ENCODE measurements at places on chromosomes 2 and 18.

- no peak overlapping the region for H3K4me3 ChIP-seq
- no peaks in the 10 kb centered on the region for H3K27me3 ChIP-seq
- no peak overlapping the region for H3K27ac ChIP-seq
- peak; percentile 88 for DNase-seq
- peaks cover 3% of the 10 kb centered on the region for H3K36me3 ChIP-seq
Measured at GRCh38 chr18:8389391-8390340, 219.6 kb upstream of the RAB12 start.

GRCh38 chr2:74498500-74499266 is 720 bp downstream of the LBX2 start:
- peak overlapping the region; percentile 79 for H3K4me3 ChIP-seq
- peak; percentile 63 for DNase-seq
- H3K4me1 ChIP-seq = peaks cover 43% of the 10 kb centered on the region

DNA sequence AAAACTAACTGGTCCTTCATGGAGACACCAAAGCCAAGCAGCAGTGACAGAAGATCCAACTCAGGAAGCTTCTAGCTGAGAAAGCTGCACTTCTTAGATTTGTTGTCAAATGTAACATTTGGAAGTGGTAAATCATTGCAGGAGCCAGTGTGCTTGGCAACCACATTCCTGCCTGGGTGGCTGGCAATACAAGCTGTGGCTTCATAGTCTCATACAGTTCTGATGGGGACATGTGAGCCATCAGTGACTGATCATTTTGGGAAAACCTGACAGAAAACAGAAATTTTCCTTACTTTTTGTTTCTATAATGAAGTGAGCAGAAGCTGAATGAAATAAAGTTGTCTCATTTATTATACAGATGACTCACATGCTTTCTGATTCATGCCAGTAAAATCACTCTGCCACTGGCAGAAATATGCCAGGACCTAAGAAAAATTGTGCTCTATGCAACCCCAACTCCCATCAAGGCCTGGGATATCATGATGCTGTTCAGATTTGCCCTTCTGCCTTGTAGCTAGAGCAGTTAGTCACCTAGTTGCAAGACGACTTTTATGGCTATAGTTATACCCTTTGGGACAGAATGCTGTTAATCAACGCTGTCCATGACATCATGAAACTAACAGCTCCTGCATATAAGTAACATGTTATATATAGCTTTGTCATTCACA is 508.1 kb downstream of the ADCYAP1 start:
- DNase-seq = no peak
- no peaks in the 10 kb centered on the region for H3K27me3 ChIP-seq
- no peak overlapping the region for H3K4me3 ChIP-seq
- H3K4me1 ChIP-seq = no peaks in the 10 kb centered on the region
- H3K27ac ChIP-seq = no peak overlapping the region

GRCh38 chr2:172200495-172201085 is 97.9 kb upstream of the DLX2 start:
- no peak overlapping the region for H3K4me3 ChIP-seq
- peaks cover 25% of the 10 kb centered on the region for H3K36me3 ChIP-seq
- H3K4me1 ChIP-seq = peaks cover 11% of the 10 kb centered on the region
- peak; percentile 33 for DNase-seq

- H3K4me3 ChIP-seq = no peak overlapping the region
- no peaks in the 10 kb centered on the region for H3K36me3 ChIP-seq
- no peak overlapping the region for H3K27ac ChIP-seq
- DNase-seq = no peak
- no peaks in the 10 kb centered on the region for H3K27me3 ChIP-seq
Measured at GRCh38 chr2:136538489-136538888, 226.9 kb upstream of the THSD7B start.

- peaks cover 34% of the 10 kb centered on the region for H3K4me1 ChIP-seq
- peak; percentile 99 for DNase-seq
- peak within 1 kb of the TSS; percentile 99 for H3K4me3 ChIP-seq
- H3K27ac ChIP-seq = peak within 1 kb of the TSS; percentile 98
Measured at GRCh38 chr2:72825257-72826155, at the start of gene EXOC6B. EXOC6B (minus strand) TSS chr2:72826033.

- no peak for DNase-seq
- H3K4me1 ChIP-seq = peaks cover 44% of the 10 kb centered on the region
- no peak overlapping the region for H3K4me3 ChIP-seq
- H3K36me3 ChIP-seq = peaks cover 26% of the 10 kb centered on the region
- H3K27ac ChIP-seq = no peak overlapping the region
Measured at GRCh38 chr2:111160758-111161157, 40.0 kb downstream of the BCL2L11 start.

DNA sequence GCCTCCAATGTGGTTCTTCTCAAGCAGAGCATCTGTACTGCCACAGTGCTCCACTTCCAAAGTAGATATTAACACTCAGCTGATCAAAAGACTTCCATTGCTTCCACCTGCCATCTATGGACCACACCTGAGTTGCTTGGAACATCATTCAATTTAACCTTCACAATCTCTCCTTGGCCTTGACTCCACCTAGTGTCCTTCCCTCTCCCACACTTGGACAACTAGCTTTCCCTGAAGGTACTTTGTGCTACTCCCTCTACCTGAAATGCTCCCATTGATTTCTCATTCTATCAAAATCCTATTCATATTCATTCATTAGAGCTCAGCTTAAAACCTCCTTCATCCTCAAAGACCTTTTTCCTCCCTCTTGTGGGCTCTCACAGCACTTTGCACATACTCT is 48.7 kb downstream of the SOWAHC start:
- H3K27ac ChIP-seq = no peak overlapping the region
- H3K4me3 ChIP-seq = no peak overlapping the region
- peaks cover 13% of the 10 kb centered on the region for H3K4me1 ChIP-seq
- DNase-seq = no peak

DNA sequence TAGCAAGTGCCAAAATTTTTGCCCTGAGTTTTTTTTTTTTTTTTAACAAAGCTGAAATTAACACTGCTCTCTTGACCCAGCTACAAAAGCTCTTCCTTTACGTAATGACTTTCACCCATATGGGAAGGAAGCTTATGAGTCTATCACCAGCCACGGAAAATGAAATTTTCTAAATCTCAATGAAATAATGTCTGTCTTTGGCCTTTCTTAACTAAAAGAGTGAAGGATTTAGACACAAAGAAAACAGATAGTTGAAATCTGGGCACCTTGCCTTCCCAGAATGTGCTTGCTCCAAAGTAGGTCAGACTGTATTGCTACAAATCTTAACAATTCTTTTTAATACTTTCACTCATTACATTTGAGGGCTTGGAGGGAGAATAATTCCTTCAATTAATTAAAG is 180.8 kb upstream of the MGAT5 start:
- no peak overlapping the region for H3K27ac ChIP-seq
- no peaks in the 10 kb centered on the region for H3K36me3 ChIP-seq
- H3K4me1 ChIP-seq = peaks cover 3% of the 10 kb centered on the region
- no peak for DNase-seq

- H3K4me1 ChIP-seq = peaks cover 5% of the 10 kb centered on the region
- H3K36me3 ChIP-seq = no peaks in the 10 kb centered on the region
- no peak overlapping the region for H3K27ac ChIP-seq
- DNase-seq = no peak
Measured at GRCh38 chr2:130870161-130870485, 33.4 kb downstream of the ARHGEF4 start.

GRCh38 chr2:212193056-212193455 is 345.5 kb downstream of the ERBB4 start:
- no peaks in the 10 kb centered on the region for H3K4me1 ChIP-seq
- H3K4me3 ChIP-seq = no peak overlapping the region
- DNase-seq = no peak
- no peak overlapping the region for H3K27ac ChIP-seq

GRCh38 chr2:206443735-206444527 is 599 bp downstream of the ADAM23 start:
- H3K27ac ChIP-seq = no peak overlapping the region
- H3K27me3 ChIP-seq = peaks cover 47% of the 10 kb centered on the region
- H3K4me1 ChIP-seq = peaks cover 53% of the 10 kb centered on the region
- DNase-seq = peak; percentile 49

GRCh38 chr18:57741273-57741672 is 61.8 kb downstream of the ATP8B1 start:
- H3K4me1 ChIP-seq = peaks cover 10% of the 10 kb centered on the region
- no peak for DNase-seq
- no peaks in the 10 kb centered on the region for H3K27me3 ChIP-seq
- H3K27ac ChIP-seq = no peak overlapping the region

DNA sequence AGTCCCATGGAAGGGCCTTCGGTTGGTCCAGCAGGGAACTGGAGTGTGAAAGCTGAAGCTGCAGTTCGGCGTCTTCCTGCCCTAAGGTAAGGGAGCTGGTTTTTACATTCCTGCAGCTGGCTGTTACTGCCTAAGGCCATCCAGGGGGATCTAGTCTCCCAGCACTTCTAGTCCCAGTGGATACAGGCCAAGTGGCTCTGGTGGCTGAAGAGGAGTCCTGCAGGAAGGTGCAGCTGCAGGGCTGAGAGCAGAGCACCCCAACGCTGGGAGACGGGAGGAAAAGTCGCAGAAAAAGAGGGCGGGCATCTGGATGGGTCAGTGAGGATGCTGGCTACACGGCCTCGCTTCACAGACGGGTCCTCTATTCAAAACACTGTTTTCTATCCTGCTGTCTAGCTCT is 225.0 kb upstream of the HS6ST1 start:
- peaks cover 16% of the 10 kb centered on the region for H3K4me1 ChIP-seq
- H3K27ac ChIP-seq = no peak overlapping the region
- H3K36me3 ChIP-seq = no peaks in the 10 kb centered on the region
